Left kidney (tissue), 8 donors: ENCODE measurements at places on chromosomes 2 and 18.

- no peak for DNase-seq
Observed at GRCh38 chr2:57733956-57734355, 312.6 kb upstream of the VRK2 start.

DNA sequence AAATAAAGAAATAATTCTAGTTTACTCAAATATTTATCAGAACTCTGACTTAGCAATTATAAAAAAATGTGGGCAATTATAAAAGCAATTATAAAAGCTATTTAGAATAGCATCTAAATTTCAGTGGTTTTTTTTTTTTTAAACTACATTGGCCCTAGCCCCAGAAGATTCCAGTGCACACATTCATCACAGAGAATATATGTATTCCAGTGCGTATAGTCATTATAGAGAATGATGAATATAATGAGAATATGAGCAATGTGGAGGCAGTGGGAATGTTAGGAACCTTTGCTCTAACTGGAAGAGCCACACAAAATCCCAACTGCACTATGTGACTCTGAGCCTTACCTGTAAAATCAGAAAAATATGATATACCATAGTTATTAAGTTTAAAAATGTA lies 10.5 kb downstream of the MAP3K2 start:
- DNase-seq, result no peak

GRCh38 chr2:181163691-181164090 lies 183.3 kb downstream of the UBE2E3 start:
- no peak for DNase-seq

DNA sequence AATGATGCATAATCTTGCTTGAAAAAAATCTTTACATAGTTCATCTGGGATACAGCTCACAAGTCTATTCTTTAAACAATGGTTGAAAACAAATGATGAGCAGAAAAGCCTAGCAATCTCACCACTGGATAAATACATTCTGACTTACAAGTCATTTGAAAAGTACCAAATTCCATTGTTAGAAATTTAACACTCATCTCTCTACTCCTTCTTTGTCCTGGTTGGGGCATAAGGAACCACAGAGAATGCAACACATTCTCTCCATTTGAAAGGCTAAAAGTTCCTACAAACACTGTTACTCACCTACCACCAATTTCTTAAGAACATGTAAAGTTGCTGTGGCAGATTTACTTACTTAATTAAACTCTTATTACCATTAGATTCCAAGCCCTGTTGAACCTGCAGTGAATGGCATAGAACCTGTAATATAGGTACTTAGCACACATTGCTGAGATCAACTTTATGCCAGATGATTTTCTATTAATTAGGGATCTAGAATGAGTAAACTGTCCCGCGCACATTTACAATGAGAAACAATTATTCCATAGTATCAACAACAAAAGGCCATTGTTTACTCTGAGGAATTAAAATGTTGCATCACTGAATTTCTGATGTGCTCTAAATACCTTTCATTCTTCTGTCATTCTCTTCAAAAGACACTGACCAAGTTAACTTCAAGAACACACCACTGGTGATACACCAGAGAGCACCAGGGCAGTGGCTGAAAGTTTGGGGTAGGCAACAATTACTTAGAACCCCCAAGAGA lies 69.6 kb downstream of the CABYR start:
- no peak for DNase-seq

- DNase-seq, result no peak
Observed at GRCh38 chr2:68959001-68959400, 6.3 kb upstream of the GKN2 start.
